ENCODE measurements at places on chromosomes 1 and 21.

DNA sequence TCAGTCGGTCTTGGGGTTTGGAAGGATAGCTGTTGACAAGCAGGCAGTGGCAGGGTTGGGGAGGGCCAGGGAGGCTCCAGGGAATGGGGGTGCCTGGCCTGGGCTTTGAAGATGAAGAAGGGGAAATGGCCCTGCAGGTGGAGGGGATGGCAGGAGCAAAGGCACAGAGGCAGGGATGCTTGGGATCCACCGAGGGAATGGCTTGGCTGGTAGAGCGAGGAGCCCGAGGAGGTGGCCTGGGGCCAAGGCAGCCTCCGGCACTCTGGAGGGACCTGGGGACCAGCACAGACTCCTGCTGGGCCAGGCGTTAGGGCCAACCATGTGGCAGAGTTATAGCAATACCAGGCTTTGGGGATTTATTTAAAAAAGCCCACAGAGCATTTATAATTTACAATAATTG is 62.9 kb upstream of the EDN2 start:
- no peak for DNase-seq

DNA sequence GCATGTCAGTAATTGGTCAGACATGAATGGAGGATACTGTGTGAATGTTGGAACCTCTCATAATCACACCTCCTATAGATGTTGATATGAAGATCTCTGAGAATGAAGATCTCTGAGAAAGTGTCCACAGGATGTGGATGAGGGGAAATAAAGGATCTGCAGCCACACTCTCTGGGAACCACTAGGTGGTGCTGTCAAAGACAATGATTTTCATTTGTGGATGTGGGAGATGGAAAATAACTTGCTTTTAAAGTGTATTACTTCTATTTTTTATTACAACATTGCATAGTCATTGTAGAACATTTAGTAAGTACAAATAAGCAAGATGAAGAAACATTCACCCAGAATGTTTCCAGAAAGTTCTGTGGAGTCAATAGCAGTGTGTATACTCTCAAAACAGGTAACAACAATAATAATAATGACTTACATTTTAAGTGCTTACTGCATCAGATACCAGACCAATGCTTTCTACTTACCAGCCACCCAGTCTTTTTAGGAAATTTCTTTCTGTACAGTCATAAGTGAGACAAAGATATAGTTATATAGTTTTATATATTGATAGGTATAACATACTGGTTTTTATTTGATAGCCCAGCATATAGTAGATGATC is 128.2 kb downstream of the ATG4C start:
- DNase-seq = no peak

- no peak for DNase-seq
Measured at GRCh38 chr1:174942547-174943255, 57.0 kb upstream of the CACYBP start.

- no peak for DNase-seq
Measured at GRCh38 chr21:44405948-44406872, 49.1 kb upstream of the LRRC3 start.

- DNase-seq = no peak
Measured at GRCh38 chr1:37420456-37420855, 53.9 kb upstream of the ZC3H12A start.

GRCh38 chr1:231037585-231038517 is 2.2 kb downstream of the FAM89A start:
- no peak for DNase-seq

GRCh38 chr21:43275421-43276211 is 106.8 kb downstream of the CRYAA start:
- no peak for DNase-seq

DNA sequence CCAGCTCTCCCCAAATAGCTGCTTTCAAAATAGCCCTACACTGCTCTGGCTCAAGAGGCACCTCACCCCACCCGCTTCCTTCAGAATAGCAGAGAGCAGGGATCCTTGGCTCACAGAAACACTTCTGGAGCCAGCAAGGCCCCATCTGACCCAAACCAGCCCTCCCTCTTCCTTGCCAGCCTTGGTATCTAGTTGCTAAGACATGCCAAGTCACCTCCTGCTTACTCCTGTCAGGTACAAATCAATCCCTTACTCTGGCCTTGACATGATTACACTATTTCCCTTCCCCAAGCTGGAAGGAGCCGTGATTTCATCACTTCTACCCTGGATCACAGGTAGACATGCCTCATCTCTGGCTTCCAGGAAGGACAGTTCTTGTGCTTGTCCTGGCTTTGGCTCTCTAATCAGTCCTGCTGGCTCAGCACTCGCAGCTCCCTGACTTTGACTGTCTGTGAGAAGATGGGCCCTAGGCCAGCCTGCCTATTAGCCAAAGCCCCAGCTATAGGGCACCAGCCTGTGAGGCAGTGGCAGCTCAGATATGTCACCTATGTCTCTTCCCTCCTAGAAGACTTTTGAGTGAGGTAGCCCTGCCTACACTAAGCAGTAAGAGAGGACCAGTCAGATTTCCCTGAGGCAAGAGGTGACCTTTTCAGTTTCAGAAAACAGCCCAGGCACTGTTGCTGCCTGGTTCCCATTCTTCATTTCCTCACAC is 8.9 kb upstream of the MUTYH start:
- no peak for DNase-seq

- DNase-seq = peak; percentile 65
Measured at GRCh38 chr1:6624710-6625583, at the start of gene THAP3. Gene THAP3 (plus strand): TSS chr1:6624868. CDS start chr1:6625219, 351 bp downstream.

DNA sequence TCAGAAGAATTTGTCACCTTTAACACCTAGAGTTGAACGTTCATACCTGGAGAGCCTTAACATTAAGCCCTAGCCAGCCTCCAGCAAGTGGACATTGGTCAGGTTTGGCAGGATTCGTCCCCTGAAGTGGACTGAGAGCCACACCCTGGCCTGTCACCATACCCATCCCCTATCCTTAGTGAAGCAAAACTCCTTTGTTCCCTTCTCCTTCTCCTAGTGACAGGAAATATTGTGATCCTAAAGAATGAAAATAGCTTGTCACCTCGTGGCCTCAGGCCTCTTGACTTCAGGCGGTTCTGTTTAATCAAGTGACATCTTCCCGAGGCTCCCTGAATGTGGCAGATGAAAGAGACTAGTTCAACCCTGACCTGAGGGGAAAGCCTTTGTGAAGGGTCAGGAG is 52.3 kb downstream of the UBE4B start:
- DNase-seq = no peak

GRCh38 chr1:193932979-193933378 is 746.6 kb upstream of the B3GALT2 start:
- DNase-seq = no peak

DNA sequence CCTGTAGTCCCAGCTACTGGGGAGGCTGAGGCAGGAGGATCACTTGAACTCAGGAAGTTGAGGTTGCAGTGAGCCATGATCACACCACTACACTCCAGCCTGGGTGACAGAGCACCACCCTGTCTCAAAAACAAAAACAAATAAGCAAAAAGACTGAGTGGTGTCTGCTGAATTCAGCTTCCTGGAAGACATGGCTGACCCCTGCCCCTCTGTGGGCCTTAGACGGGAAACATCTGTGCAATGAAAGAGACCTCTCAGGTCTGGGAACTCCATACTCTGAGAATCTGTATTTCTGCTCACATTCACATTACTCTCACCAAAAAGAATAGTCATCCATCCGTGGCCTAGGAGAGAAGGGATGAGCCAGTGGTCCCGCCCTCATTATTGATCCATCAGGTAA is 2.0 kb downstream of the HTR1D start:
- no peak for DNase-seq

DNA sequence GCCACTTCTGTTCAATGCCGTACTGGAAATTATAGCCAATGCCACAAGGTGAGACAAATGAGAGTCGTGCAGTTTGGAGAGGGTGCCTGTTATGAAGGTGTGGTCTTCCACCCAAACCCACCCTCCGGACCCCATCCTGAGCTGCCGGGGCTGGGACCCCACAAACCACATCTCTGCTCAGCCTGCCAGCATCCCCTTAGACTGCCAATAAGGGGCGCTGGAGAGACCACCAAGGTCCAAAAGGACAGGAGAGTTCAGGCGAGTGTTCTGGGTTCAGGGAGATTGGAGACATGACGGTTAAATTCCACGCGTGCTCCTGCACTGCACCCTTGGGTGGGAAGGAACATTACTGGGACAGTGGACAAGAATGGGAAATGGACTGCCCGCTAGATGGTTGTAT is 48.7 kb upstream of the COL18A1 start:
- no peak for DNase-seq

- no peak for DNase-seq
Measured at GRCh38 chr1:156608981-156609380, 7.7 kb upstream of the GPATCH4 start.

GRCh38 chr1:44103270-44104131 is 15.1 kb upstream of the KLF17 start:
- DNase-seq = no peak

DNA sequence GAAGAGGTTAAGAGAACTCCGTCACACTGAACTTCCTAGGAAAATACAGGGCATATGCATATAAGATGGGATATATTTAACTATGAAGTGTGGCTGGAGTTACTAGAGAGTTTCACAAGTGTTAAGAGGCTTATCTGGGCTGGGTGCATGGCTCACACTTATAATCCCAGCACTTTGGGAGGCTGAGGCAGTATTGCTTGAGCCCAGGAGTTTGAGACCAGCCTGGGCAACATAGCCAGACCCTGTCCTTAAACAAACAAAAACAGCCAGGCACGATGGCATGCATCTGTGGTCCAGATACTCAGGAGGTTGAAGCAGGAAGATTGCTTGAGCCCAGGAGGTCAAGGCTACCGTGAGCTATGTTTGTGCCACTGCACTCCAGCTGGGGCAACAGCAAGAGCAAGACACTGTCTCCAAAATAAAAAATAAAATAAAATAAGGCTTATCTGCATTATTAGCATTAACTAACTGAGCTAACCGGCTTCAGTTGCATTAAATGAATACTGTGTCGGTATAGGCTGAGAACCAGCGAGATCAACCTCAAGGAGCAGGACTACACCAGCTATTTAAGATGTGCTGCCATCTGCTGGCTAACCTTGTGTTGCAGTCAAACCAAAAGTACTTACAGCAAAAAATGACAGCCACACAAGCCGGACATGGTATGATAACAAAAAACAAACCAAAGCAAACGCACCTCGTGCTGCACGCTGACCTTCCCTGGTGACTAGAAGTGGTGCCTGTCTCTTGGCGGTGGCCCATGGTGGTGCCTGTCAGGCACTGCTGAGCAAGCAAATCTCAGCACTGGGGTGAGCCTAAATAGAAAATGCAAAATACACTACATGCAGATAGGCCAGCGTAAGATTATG is 19.7 kb upstream of the RBBP5 start:
- peak; percentile 91 for DNase-seq

GRCh38 chr1:211329764-211330201 is 3.1 kb downstream of the TRAF5 start:
- no peak for DNase-seq

DNA sequence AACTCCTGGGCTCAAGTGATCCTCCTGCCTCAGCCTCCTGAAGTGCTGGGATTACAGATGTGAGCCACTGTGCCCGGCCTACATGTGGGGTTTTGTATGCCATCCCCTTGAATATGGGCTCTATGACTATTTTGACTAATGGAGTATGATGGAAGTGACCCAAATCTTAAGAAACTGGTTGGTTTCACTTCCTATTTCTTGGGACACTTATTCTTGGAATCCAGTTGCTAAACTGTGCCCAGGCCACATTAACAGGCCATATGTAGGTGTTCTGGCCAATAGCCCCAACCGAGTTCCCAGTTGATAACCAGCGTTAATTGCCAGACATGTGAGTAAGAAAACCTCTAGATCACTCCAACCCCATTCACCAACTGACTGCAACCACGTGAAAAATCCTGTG is 36.3 kb upstream of the CLIC4 start:
- no peak for DNase-seq

DNA sequence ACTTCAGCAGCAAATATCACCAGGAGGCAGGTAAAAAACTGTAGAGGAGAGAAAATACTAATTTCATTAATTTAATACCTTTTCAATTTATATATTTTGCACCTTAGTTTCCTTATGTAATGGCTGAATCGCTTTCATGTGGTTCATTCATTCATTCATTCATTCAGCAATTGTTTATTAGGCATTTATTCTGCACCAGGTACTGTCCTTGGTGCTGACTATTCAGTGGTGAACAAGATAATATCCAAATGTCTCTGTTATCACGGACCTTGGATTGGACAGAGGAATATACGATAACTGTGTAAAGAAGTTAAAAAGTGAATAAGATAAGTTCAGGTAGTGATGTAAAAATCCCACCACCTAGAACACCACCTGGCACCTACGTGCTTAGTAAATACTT is 28.8 kb downstream of the TSPAN2 start:
- DNase-seq = no peak

GRCh38 chr1:147493349-147493748 is 48.0 kb upstream of the BCL9 start:
- no peak for DNase-seq

- no peak for DNase-seq
Measured at GRCh38 chr1:177163844-177164379, 600 bp downstream of the ASTN1 start.

DNA sequence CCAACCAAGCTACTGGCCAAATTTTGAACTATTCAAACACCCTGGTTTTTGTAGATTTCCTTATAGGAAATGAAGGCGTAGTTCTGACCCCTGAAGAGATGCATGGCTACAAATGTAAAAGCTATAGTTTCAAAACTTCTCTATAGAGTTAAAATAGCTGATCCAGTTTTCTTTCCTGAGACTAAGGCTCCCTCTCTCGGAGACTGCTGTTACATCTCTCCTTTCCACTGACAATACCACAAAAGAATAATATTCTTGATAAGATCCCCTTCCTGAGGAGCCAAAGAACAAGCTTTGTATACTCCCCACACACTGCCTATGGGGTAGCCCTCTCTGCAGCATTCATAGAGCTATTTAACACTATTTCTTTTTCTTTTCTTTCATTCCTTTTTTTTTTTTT is 6.7 kb upstream of the CFAP126 start:
- DNase-seq = no peak

GRCh38 chr21:41045534-41046268 is 122.3 kb upstream of the BACE2 start:
- no peak for DNase-seq

- DNase-seq = no peak
Measured at GRCh38 chr1:101898137-101898536, 98.6 kb downstream of the OLFM3 start.

DNA sequence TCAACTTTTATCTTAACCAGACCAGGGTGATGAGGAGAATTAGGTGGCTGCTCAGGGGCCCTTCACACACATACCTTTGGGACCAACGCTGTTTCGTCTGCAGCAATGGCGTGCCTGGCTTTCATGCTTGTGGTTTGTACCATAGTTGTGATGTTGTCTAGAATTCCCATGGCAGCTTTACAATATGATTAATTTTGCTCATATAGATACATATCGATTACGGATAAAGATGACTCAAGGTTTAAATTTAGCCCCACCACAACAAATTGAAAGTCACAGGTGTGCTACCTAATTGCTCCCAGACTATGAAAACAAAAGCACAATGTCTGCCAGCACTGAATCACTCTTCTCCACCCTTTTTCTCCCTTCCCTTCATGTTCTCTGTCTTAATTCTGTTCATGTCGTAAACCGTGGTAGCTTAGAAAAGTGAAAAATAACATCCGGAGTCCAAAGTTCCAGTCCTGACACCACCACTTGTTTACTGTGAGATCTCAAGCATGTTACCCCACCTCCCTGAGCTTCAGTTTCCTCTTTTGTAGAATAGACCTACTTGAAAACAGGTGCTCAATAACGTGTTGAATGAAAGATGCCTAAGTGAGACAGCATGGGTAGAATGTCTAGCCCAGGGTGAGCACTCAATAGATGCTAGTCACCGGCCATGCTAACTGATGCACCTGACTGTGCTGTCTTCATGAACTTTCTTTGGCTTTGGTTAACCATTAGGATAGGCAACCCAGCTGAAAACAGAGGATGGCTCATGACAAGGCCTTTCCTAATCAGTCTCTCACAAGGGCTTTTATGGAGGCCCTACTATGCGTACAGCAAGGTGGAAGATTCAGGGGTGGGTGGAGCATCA is 22.1 kb upstream of the JUN start:
- no peak for DNase-seq
